ENCODE measurements at places on chromosomes 6 and 20. TPM values are rescaled to one million over a fixed set of nuclear protein-coding genes. Genes with fewer than 3 reads are reported as not detected.

- H3K36me3 ChIP-seq = no peaks in the 10 kb centered on the region
- H3K27ac ChIP-seq = no peak overlapping the region
- DNase-seq = no peak
- no peaks in the 10 kb centered on the region for H3K27me3 ChIP-seq
- no peak overlapping the region for H3K4me3 ChIP-seq
- no peaks in the 10 kb centered on the region for H3K4me1 ChIP-seq
Observed at GRCh38 chr6:25065666-25066065, 129.9 kb upstream of the RIPOR2 start.

GRCh38 chr20:25064561-25065071, 6.7 kb upstream of the ACSS1 start:
- H3K36me3 ChIP-seq = no peaks in the 10 kb centered on the region
- H3K4me1 ChIP-seq = no peaks in the 10 kb centered on the region
- H3K27me3 ChIP-seq = no peaks in the 10 kb centered on the region
- DNase-seq = no peak
- H3K4me3 ChIP-seq = no peak overlapping the region

GRCh38 chr6:157966589-157966977, 15.1 kb upstream of the SYNJ2 start:
- peak overlapping the region; percentile 96 for H3K27ac ChIP-seq
- H3K27me3 ChIP-seq = no peaks in the 10 kb centered on the region
- no peaks in the 10 kb centered on the region for H3K36me3 ChIP-seq
- peak; percentile 47 for DNase-seq
- H3K4me3 ChIP-seq = no peak overlapping the region
- H3K4me1 ChIP-seq = peaks cover 7% of the 10 kb centered on the region

- H3K4me1 ChIP-seq = no peaks in the 10 kb centered on the region
- H3K4me3 ChIP-seq = no peak overlapping the region
- H3K27me3 ChIP-seq = no peaks in the 10 kb centered on the region
- no peak overlapping the region for H3K27ac ChIP-seq
- DNase-seq = peak; percentile 92
- no peaks in the 10 kb centered on the region for H3K36me3 ChIP-seq
Observed at GRCh38 chr6:36724514-36725390, 27.1 kb downstream of the RAB44 start.

DNA sequence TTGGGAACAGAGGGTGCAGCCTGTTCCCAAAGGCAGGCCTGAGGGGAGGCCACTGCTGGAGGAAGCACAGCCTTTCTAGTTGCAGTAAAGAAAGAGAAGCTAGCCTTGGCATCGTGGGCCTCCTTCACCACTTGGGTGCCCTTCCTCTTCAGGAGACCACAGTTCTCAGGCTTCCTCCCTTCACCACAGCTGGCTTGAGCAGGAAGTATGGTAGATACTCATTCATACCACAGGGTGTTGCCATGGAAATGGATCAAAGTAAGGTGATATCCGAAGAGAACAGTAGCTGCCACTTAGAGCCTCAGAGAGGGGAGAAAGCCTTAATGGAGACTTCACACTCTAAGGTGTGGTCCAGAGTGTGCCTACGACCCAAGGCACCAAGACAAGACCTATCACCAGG, 120.4 kb upstream of the RIPOR2 start:
- no peaks in the 10 kb centered on the region for H3K36me3 ChIP-seq
- DNase-seq = peak; percentile 23
- H3K4me1 ChIP-seq = no peaks in the 10 kb centered on the region
- H3K4me3 ChIP-seq = no peak overlapping the region

IL20RA gene
- total RNA-seq = 12.2 TPM

UST gene
- total RNA-seq = 1.1 TPM
